ENCODE measurements at places on chromosomes 7 and 10. TPM values are rescaled to one million over a fixed set of nuclear protein-coding genes. Genes with fewer than 3 reads are reported as not detected.
A peak's percentile ranks its signal among the peaks of the same experiment; 100 is the strongest.

DNA sequence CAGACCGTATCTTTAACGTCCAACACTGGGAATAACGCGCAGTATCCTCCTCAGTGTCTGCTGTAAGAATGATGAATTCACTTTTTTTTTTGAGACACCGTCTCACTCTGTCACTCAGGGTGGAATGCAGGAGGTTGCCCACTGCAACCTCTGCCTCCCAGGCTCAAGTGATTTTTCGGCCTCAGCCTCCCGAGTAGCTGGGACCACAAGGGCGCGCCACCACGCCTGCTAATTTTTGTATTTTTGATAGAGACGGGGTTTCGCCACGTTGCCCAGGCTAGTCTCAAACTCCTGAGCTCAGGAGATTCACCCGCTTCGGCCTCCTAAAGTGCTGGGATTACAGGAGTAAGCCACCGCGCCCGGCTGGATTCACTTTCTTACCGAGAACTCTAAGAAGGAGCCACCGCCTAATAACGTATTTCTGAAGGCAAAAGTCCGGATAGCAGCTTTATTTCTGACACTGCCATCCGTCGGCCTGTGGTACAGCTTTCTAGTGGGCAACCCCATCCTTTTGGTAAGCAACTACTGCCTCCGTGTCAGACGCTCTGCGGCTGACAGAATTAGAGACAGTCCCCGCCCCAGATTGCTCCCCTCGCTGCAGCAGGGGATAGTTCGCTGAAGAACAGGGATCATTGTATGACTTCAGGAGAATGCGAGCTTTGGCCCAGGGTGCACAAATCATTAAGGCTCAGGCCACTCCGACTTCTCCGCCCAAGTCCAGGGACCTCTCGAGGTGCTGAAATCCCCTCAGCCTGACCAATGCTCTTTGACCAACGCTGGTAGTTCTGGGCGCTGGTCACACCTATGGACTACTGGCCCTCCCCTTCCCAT lies 662 bp downstream of the POLR3A start:
- H3K4me3 ChIP-seq = peak overlapping the region; percentile 90
- no peaks in the 10 kb centered on the region for H3K27me3 ChIP-seq
- peaks cover 25% of the 10 kb centered on the region for H3K36me3 ChIP-seq
- H3K27ac ChIP-seq = peak overlapping the region; percentile 91
- no peak for DNase-seq

DNA sequence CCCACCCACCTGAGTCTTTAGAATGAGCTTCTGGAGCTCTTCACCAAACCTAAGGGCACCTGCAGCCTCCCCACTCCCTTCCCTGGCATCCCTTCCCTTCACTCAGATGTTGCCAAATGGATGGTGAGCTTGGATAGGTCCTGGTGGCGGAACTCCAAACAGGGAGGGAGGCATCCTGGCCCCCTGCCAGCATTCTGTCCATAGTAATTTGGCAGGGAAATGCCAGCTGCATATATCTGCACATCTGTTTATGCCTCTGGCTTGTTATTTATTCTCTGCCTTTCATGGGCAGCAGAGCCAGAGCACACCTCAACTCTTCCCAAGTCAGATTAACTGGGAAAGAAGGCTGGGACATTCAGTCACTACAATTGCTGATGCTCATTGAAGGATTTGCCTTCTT lies 18.1 kb downstream of the KAZALD1 start:
- H3K36me3 ChIP-seq = no peaks in the 10 kb centered on the region
- H3K27me3 ChIP-seq = peaks cover 100% of the 10 kb centered on the region
- no peak overlapping the region for H3K27ac ChIP-seq
- no peak overlapping the region for H3K4me3 ChIP-seq
- no peaks in the 10 kb centered on the region for H3K4me1 ChIP-seq

DNA sequence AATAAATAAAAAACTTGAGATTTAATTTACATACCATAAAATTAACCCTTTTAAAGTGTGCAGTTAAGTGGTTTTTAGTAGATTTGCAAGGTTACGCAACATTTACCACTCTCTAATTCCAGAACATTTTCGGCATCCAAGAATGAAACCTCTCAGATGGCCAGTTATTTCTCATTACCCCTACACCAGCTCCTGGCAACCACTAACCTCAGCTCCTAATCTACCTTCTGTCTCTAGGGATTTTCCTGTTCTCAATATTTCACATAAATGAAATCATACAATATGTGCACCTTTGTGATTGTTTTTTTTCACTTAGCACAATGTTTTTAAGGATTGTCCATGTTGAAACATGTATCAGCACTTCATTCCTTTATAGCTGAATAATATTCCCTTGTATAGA lies 45.1 kb downstream of the INPP5F start:
- peaks cover 13% of the 10 kb centered on the region for H3K4me1 ChIP-seq
- no peaks in the 10 kb centered on the region for H3K27me3 ChIP-seq
- DNase-seq = no peak
- H3K27ac ChIP-seq = no peak overlapping the region
- no peaks in the 10 kb centered on the region for H3K36me3 ChIP-seq

DNA sequence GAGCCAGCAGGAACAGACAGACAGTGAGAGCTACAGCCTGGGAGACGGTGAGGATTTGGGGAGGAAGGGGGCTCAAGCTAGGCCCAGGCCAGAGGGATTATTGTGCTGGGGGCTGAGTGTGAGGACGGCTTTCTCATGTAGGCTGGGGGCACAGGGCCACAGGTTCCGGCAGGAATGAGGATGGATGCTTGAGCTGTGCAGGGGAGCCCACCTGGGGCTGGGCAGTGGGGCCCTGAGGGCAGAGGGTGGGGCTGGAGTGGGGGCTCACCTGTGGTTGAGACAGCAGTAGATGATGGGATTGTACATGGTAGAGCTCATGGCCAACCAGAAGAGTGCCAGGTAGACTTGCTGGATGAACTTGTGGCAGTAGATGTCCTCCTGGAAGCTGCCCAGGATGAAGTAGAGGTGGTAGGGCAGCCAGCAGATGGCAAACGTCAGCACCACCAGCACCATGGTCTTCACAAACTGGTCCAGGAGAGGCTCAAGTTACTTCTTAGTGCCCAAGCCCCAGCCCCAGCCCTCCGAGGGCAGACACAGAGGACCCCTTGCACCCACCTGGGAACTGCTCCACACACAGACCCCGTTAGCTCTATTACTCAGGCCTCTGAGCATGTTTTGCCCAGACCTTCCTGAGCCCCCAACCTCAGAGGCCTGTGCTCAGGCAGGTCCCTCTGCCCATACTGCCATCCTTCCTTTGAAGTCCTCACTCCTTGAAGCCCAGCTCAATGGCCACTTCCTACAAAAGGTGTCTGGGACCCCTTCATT lies 9.7 kb downstream of the TACR2 start:
- H3K27me3 ChIP-seq = no peaks in the 10 kb centered on the region
- peak overlapping the region; percentile 92 for H3K27ac ChIP-seq
- H3K4me1 ChIP-seq = peaks cover 69% of the 10 kb centered on the region
- no peak for DNase-seq
- H3K4me3 ChIP-seq = peak overlapping the region; percentile 62

GRCh38 chr10:92894081-92894655 lies 45.8 kb downstream of the EXOC6 start:
- no peak for DNase-seq
- H3K4me1 ChIP-seq = peaks cover 11% of the 10 kb centered on the region
- no peak overlapping the region for H3K4me3 ChIP-seq
- H3K36me3 ChIP-seq = peaks cover 8% of the 10 kb centered on the region
- no peaks in the 10 kb centered on the region for H3K27me3 ChIP-seq
- no peak overlapping the region for H3K27ac ChIP-seq

DNA sequence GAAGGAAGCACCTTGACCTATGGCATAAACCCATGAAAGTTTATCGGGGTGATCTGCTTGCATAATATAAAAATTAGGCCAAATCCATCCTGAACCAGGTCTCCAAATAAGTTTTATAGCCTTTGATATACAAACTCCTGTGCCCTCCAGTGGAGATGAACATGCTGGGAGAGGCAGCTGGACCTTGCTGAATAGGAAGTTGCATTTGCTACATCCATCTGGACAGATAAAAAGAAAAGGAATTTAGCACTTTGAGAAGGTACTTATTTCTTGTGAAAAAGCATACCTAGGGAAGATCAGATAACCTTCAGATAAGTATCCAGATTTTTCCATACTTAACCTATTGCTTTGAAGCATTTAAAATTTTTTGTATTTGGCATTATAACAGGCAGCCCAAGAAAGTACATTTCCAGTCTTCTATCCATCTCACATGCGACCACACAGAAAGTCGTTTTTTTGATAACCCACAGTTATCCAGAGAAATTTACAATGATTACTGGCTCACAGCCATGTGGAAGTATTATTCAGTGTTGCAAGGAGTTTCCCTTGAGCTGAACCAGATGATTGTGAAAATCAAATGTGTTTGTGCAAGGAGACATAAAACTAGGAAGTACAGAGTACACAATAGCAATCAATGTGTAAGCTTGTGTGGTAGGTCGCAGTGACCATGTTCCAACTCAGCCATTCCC lies 124.4 kb upstream of the STK17A start:
- peaks cover 20% of the 10 kb centered on the region for H3K4me1 ChIP-seq
- no peak overlapping the region for H3K4me3 ChIP-seq
- H3K27me3 ChIP-seq = no peaks in the 10 kb centered on the region
- DNase-seq = no peak

Gene HERPUD2
- total RNA-seq = 13.6 TPM

DNA sequence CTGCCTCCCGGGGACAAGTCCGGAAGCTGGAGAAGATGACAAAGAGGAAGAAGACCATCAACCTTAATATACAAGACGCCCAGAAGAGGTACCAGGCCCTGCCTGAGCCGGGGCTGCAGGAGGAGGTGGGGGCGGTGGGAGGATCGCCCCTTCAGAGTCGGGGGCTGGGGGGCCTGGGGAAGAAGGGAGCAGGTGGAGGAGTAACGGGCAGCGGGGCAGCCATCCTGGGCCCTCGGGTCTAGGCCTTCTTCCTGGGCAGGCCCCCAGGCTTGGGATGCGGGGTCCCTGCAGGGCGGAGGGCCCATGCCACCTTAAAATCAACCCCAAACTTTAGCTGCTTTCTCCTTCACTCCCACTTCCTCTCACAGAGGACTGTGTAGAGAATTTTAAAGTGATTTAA lies 523 bp downstream of the ANKRD30A start:
- no peaks in the 10 kb centered on the region for H3K36me3 ChIP-seq
- H3K27ac ChIP-seq = no peak overlapping the region
- no peaks in the 10 kb centered on the region for H3K4me1 ChIP-seq

Gene NPFFR1
- not detected for total RNA-seq

DNA sequence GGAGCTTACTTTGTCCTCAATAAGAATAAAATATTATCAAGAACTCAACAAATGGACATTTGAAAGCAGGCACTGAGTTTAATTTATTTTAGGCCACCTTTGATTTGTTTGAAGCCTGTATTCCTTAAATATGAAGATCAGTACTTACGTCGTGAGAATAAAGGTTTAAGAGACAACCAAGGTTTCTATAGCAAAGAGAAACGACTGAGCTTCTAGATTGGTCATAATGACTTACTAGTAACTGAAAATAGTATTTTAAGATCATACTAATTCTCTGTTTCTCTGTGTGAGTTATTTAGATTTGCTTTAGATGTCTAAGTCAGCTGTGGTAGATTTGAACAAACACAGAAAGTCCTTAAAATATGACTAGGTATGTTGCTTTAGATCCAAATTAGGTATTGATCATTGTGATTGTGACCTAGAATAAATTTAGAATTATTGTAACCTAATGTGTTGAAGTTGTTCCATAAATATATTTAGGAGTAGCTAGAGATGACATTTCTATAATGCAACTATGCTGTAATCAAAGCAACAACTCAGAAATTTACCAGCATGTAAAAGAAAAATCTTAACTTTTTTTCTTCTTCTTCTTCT lies 2.4 kb upstream of the GLCCI1 start:
- no peaks in the 10 kb centered on the region for H3K36me3 ChIP-seq
- no peaks in the 10 kb centered on the region for H3K27me3 ChIP-seq
- no peak overlapping the region for H3K4me3 ChIP-seq
- no peak for DNase-seq
- no peak overlapping the region for H3K27ac ChIP-seq
- H3K4me1 ChIP-seq = peaks cover 32% of the 10 kb centered on the region

DNA sequence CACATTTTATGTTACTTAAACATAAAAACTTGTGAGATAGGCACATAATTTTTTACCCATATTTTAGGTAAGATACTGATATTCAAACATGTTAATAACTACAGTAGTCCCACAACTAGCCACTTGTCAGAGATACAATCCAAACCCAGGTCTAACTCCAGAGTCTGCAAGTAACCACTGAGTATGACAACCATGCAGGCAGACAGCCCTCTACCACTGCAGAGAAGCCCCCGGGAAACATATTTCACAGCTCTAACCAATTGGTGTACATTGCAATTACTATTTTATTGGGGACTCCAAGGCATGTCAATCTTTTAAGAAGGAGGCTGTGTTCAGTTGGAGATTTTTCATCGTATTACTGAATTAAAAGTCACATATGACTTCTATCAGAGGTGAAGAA lies 107.2 kb upstream of the FAM133B start:
- H3K27me3 ChIP-seq = no peaks in the 10 kb centered on the region
- peak overlapping the region; percentile 88 for H3K27ac ChIP-seq
- peak overlapping the region; percentile 39 for H3K4me3 ChIP-seq
- peaks cover 64% of the 10 kb centered on the region for H3K4me1 ChIP-seq
- no peaks in the 10 kb centered on the region for H3K36me3 ChIP-seq

Gene LMBR1
- total RNA-seq = 37.6 TPM

- H3K27me3 ChIP-seq = no peaks in the 10 kb centered on the region
- H3K4me3 ChIP-seq = no peak overlapping the region
- peaks cover 29% of the 10 kb centered on the region for H3K4me1 ChIP-seq
- DNase-seq = no peak
Measured at GRCh38 chr7:149289856-149290255, 27.9 kb downstream of the ZNF783 start.

Gene SLIT1
- 0.08 TPM for total RNA-seq

DNA sequence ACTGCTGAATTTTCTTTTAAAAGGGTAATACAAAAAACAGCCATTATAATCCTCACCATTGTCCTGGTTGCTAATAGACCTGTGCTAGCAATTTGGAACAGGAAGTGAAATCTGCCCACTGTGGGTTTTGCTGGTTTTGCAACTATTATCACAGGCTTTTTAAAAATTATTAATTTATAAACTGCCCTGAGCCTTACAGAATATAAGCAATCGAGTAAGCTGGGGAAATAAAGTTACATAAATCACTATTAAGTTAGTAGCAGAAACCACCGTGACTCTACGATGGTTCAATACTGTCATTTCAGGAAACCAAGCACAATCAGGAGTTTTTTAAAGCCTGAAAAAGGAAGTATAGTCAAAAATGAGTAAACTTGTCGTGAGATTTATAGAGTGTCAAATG lies 62.3 kb downstream of the TMEM26 start:
- no peaks in the 10 kb centered on the region for H3K27me3 ChIP-seq
- H3K4me1 ChIP-seq = no peaks in the 10 kb centered on the region
- no peak for DNase-seq
- no peak overlapping the region for H3K27ac ChIP-seq
- H3K36me3 ChIP-seq = no peaks in the 10 kb centered on the region
- H3K4me3 ChIP-seq = no peak overlapping the region

GRCh38 chr10:94264085-94264484 lies 98.7 kb downstream of the NOC3L start:
- H3K36me3 ChIP-seq = peaks cover 5% of the 10 kb centered on the region
- H3K4me1 ChIP-seq = peaks cover 6% of the 10 kb centered on the region
- H3K27me3 ChIP-seq = no peaks in the 10 kb centered on the region
- no peak overlapping the region for H3K4me3 ChIP-seq
